Mucosa of gallbladder (tissue), 1 donor: ENCODE measurements at places on chromosomes 4 and X.

DNA sequence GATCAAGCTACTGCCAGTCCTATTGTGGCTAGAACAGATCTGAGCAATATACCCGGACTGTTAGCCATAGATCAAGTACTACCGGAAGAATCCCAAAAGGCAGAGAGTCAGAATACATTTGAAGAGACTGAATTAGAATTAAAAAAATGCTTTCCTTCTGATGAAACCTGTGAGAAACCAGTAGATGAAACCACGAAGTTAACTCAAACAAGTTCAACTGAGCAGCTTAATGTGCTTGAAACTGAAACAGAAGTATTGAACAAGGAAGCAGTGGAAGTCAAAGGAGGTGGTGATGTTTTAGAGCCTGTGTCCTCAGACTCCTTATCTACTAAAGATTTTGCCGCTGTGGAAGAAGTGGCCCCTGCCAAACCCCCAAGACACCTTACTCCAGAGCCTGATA lies 46.8 kb downstream of the WDR44 start:
- DNase-seq = no peak

- DNase-seq = no peak
These were observed 212.0 kb downstream of the COMMD8 start for GRCh38 chr4:47251348-47252135.

- no peak for DNase-seq
These were observed 42.1 kb downstream of the NEIL3 start for GRCh38 chr4:177351622-177352244.

GRCh38 chrX:24149351-24150050 lies at the start of gene ZFX:
Gene ZFX, plus strand, starts transcription at chrX:24149729. Its CDS starts 23,014 bp downstream, at chrX:24172743.
- DNase-seq = peak; percentile 69

DNA sequence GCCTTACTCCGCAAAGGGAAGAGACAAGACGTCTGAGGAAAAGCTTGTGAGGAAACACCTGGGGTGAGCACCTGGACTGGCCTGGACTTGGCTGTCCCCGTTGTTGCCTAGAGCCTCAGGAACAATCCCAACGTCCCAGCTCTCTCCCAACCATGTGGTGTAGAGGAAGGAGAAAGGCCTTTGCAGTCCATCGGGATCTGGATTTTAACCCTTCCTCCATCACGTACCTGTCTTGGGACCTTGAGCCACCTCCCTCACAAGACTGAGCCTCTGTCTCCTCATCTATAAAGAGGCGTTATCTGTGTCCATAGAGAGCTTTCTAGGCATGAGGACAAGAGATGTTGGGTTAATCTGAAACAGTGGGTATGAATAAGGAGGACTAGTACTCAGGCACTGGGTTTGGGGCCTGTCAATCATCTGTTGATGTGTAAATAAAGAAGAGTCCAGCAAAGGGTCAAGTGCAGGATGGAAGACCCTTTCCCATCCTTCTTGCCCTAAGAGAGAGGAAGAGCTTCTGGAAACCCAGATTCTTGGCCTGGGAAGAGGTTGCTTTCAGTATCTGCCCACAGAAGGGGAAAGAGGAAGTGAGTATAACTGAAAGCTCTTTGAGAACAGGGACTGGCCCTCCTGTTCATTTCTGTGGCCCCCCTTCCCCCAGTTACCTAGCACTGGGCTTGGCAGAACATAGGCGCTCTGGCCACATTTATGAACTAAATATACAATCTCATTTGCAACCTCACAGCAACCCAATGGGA lies 137.1 kb downstream of the PJA1 start:
- peak; percentile 9 for DNase-seq

DNA sequence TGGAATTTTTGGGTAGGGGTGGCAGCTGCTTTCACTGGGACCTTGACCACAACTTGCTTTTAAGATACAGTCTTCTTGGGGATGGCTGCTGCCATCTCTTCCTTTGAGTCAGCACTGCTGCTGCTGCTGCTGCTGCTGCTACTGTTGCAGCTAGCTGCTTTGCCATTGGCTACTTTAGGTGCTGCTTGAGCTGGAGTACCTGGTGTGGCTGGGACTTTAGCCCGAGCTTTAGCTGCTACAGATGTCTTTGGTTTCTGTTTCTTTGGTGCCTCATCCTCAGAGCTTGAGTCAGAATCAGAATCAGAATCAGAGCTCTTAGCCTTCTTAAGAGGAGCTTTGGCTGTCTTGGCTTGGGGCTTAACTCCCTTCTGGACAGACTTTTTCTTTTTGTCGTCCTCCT lies 52.2 kb downstream of the FAM9B start:
- no peak for DNase-seq

GRCh38 chr4:109708435-109708834 lies 5.2 kb upstream of the CASP6 start:
- DNase-seq = no peak

DNA sequence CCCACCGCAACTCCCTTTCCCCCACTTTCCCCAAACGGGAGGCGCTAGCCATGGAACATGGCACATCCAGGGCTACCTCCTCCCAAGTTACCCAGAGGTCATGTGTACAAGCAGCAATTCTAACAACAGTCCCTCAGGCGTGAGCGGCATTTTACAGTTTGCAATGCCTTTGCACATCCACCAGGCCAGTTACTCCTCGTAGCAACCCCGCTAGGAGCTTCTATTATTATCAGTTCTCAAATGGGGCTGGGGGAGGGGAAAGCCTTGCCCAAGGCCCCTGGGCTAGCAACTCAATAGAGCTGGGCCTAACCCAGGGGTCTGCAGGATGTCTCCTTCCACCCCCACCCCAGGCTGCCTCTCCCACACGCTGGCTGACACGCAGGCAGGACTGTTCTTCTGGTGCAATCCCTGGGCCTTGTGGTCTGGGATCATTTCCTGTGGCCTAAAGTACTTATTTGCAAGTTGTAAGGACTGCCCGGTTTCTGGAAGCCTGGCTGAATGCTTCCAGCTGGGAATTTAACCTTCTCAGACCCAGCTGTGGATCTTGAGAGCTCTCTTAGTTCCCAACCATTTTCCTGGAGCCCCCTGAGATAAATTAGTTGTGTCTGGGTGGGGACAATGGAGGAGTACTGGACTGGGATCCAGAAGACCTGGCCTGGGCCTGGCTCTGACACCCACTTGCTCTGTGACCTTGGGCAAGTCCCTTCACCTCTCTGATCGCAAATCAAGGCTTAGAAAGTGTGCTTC lies 27.7 kb downstream of the PJA1 start:
- DNase-seq = no peak

- DNase-seq = peak; percentile 28
These were observed 12.2 kb downstream of the TET2 start for GRCh38 chr4:105158837-105159236.

DNA sequence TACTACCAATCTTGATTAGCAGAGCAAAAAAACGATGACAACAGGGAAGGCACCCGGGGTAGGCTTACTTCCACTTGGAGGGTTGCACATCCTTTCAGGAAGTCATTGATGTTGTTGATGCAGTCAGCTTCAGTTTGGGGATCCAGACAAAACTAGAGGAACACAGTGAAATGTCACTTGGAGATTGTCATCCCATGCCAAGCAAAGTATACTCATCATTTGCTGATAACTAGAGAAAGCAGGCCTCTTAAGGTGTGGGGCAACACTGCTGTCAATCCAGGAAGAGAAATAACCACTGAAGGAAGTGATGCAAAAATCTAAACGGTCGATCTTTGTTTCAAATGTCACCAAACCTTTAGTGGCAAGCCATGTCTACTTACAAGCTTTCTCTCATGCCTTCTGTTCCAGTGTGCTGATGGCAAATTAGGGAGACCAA lies 1.4 kb downstream of the ARHGEF6 start:
- DNase-seq = no peak

DNA sequence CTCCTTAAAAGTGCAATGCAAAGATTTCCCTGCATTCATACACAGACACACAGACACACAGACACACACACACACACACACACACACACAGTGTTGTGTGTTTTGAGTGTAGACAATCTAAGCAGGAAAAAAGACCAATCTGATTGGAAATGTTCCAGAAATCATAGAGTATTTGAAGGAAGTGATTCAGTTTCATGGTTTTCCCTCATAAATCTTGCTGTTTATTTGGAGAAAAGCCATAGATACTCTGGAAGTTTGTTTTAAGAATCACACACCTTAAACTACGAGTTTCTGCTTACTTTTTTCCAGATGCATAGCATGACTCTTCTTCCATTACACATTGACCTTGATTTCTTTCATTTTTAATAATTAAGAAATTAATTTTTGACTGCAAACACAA lies 298.5 kb upstream of the BMP3 start:
- DNase-seq = no peak

DNA sequence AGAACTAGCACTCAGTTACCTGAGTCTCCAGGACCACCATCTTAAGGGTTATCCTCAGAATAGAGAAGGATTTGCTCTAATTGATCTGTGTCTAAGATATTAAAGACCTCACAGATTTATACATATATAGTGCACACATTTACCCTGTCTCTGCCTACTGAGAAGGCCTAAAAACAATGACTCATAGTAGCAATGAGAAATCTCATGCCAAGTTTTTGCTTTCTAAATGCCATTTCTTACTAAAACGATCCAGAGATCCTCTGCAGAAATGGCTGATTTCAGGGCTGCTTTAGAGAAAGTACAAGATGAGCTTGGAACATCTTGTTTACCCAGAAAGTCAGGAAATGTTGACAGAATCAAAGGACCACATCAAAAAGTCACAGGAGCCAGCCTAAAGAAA lies 79.1 kb upstream of the INPP4B start:
- DNase-seq = no peak

DNA sequence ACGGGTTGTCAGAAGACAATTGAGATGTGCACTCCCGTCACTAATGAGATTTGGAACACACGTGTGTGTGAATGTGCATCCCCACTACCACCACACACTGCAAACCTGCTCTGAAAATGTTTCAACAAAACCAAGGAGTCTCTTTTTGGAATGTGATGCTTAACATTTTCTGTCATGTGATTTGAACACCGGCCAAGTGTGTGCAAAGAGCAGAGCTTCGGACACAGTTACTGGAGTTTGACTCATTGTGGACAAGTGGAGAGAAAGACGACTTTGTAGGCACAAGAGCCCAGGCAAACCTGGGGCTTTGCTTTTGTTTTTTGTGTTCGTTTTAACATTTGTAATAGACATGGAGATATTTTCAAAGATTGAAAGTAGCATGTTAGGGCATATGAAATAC lies 49.2 kb downstream of the CCKAR start:
- peak; percentile 32 for DNase-seq

DNA sequence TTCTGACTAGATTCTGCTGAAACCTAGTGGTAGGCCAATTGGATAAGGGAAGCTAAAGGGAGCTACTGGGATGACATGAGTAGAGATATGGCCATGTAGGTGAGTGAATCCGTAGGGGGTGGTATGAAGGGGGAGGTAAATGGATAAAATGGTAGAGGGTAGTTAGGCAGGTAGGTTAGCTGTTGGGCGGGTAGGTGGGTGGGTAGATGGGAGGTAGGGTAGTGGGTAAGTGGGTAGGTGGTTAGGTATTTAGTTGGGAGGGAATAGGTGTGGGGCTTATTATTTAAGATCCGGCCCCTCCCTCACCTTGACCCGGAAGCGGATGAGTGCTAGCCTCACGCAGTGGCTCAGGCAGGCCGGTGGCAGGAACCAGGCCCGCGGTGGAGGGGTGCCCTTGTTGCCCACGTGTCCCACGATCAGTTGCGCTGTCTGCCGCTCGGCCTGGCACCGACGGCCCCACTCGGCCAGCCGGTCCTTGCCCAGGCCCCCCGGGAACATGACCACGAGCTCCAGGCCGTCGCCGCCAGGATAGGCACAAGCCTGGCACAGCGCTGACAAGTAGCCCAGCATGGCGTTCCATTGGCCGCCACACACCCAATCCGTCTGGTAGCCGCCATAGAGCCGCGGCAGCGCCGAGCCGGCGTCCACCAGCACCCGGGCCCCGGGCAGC lies 725 bp downstream of the FAM120C start:
- DNase-seq = peak; percentile 42

DNA sequence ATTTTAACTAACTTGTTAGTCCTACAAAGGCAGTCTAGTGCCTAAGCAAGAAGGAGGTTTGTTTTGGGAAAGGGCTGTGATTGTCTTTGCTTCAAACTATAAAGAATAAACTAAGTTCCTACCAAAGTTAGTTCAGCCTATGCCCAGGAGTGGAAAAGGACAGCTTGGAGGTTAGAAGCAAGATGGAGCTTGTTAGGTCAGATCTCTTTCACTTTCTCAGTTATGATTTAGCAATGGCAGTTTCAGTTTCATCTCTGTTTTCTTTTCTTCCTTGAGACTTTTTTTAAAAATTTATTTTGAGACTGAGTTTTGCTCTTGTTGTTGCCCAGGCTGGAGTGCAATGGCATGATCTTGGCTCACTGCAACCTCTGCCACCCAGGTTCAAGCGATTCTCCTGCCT lies 82.9 kb upstream of the NLGN4X start:
- no peak for DNase-seq

- no peak for DNase-seq
These were observed 37.0 kb downstream of the GUCY1A1 start for GRCh38 chr4:155703486-155704247.

DNA sequence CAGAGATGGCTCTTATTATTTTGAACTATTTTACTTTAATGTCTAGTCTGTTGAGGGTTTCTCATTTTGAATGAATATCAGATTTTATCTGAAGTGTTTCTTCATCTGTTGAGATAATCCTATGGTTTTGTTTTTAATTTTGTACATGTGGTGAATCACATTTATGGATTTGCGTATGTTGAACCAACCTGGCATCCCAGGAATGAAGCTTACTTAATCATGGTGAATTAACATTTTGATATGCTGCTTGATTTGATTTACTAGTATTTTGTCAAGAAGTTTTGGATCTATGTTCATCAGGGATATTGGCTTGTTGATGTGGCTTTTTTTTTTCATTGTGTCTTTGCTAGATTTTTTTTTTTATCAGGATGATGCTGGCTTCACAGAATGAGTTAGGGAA lies 2390.9 kb downstream of the PCDH7 start:
- no peak for DNase-seq

DNA sequence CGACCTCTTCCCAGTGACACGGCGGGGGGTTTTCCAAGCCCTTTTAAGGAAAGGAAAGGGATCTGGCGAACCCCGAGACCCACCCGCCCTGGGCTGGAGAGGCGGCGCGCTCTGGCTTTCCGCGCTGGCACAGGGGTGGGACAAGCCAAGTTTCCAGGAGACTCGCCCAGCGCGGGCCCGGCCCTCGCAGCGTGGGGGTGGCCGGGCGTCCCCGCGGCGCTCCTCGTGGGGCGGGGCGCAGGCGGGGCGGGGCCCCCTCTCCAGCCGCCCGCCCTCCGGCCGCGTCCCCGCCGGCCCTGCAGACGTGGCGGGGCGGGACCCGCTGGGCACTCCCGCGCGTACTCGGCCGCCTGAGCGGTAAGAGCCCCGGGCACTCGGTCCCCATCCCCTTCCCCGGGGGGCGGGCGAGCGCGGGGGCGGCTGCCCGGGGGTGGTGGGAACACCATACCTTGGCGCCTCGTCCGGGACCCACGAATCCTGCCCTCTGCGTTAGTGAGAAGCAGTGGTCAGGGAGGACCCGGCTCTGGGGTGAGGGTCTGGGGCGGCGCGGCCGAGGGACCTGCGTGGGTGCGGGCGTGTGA lies at the start of gene FAM114A1:
Gene FAM114A1, plus strand, starts transcription at position 329 of the 581 bp plus-strand sequence. CDS start 10,273 bp downstream, outside the sequence.
- peak; percentile 74 for DNase-seq

GRCh38 chr4:28774344-28774743 lies 1913.7 kb downstream of the STIM2 start:
- DNase-seq = no peak

DNA sequence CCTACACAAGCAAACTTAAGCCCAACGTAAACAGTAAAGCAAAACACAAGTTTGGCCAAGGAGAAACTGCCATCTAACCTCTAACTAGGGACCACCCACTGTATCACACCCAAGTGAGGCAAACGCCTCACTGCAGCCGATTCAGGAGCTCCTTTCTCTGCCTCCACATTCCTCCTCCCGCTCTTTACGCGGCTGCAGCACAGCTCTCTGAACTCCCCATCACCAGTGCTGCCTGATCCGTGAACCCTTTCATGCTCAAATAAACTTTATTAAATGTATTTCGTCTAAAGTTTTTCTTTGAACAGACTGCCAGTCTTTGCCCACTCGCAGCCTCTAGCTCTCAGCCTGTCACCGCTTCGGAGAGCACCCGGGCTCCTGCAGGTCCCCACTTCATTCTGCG lies 6.5 kb downstream of the PNMA6E start:
- DNase-seq = no peak
